Type B pancreatic cell (in vitro differentiated cells): ENCODE measurements at places on chromosomes 2 and 18. TPM values are rescaled to one million over a fixed set of nuclear protein-coding genes. Genes with fewer than 3 reads are reported as not detected.

DNA sequence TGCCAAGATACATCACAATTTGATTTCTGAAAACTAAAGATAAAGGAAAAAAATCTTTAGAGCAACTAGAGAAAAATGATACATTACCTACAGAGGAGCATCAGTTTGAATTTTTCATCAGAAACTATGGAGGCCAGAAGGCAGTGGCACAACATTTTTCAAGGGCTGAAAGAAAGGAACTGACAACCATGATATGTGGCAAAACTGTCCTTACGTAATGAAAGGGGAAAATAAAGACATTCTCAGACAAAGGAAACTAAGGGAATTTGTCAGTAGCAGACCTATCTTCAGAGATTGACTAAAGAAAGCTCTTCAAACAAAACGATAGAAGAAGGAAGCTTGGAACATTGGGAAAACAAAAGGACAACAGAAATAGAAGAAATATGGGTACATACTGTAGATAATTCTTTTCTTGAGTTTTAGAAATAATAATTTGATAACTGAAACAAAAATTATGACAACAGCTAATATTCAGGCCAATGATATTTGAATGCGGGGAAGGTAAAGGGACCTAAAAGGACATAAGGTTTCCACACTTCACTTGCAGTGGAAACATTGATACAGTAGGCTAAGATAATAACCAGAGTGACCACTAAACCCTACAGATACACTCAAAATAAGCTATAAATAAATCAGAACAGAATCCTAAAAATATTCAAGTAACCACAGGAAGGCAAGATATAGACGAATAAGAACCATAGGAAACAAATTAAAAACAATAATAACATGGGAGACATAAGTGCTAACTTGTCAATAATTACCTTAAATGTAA lies 70.0 kb upstream of the NPAS2 start:
- H3K36me3 ChIP-seq = no peaks in the 10 kb centered on the region
- no peak overlapping the region for H3K27ac ChIP-seq
- H3K4me1 ChIP-seq = peaks cover 5% of the 10 kb centered on the region

GRCh38 chr2:134436706-134437105 lies 182.8 kb downstream of the MGAT5 start:
- no peaks in the 10 kb centered on the region for H3K27me3 ChIP-seq
- no peak overlapping the region for H3K27ac ChIP-seq
- no peak overlapping the region for H3K4me3 ChIP-seq
- peaks cover 39% of the 10 kb centered on the region for H3K36me3 ChIP-seq
- H3K4me1 ChIP-seq = peaks cover 7% of the 10 kb centered on the region

DNA sequence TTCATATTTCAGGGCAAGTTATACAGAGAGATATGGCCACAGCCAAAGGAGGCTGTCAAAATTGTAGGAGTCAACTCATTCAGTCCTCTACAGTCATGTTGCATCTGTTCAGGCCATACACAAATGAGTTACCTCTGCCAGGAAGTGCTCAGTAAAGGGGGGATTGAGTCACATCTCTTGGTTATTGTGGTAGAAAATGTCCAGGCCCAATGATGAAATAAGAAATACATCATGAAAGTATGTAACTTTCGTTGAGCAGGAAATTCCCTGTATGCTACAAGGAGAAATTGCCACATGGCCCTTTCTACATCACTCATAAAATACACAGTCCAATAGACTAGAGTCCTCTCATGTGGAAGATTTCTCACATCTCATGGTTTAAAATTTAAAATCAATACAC lies 103.9 kb upstream of the COL3A1 start:
- H3K27ac ChIP-seq = no peak overlapping the region
- peaks cover 4% of the 10 kb centered on the region for H3K4me1 ChIP-seq
- H3K27me3 ChIP-seq = no peaks in the 10 kb centered on the region
- no peaks in the 10 kb centered on the region for H3K36me3 ChIP-seq

ABHD1 gene
- 0.12 and 0.51 TPM in 2 replicates for total RNA-seq
